Activated T-cell treated with anti-CD3 and anti-CD28 coated beads, Interleukin-2, amount 50 U/mL, for 72 hours (primary cell): ENCODE measurements at places on chromosomes 12 and 14. TPM values are rescaled to one million over a fixed set of nuclear protein-coding genes. Genes with fewer than 3 reads are reported as not detected.

The INSM2 gene
- total RNA-seq: 0.16 TPM

The ESR2 gene
- 0.23 TPM for total RNA-seq

DNA sequence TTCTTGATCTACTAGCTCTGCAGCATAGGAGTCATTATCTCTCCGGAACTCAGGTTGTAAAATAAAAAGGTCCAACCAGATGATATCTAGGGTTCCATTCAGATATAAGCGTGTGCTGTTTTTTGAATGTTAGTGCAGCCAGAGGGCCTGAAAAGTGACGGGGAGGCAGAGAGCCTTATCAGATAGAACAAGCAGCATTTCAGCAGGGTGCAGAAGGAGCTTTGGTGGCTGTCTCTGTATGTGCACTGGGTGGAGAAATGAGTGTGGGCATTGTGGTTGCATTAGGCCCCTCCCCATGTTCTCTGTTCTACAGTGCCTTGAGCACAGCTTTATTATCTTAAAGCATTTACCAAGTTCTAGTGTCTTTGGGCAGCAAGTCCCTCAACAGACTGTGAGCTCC is 275.1 kb downstream of the NRXN3 start:
- no peak for DNase-seq

GRCh38 chr12:55842681-55843429 is at the start of gene MMP19:
TSS of gene MMP19 (minus strand) at chr12:55842936. CDS start at chr12:55842830, 106 bp downstream.
- DNase-seq: no peak

- no peak for DNase-seq
Observed at GRCh38 chr14:94638339-94638738, 26.1 kb downstream of the SERPINA3 start.

The DIO2 gene
- 1.1 TPM for total RNA-seq

DNA sequence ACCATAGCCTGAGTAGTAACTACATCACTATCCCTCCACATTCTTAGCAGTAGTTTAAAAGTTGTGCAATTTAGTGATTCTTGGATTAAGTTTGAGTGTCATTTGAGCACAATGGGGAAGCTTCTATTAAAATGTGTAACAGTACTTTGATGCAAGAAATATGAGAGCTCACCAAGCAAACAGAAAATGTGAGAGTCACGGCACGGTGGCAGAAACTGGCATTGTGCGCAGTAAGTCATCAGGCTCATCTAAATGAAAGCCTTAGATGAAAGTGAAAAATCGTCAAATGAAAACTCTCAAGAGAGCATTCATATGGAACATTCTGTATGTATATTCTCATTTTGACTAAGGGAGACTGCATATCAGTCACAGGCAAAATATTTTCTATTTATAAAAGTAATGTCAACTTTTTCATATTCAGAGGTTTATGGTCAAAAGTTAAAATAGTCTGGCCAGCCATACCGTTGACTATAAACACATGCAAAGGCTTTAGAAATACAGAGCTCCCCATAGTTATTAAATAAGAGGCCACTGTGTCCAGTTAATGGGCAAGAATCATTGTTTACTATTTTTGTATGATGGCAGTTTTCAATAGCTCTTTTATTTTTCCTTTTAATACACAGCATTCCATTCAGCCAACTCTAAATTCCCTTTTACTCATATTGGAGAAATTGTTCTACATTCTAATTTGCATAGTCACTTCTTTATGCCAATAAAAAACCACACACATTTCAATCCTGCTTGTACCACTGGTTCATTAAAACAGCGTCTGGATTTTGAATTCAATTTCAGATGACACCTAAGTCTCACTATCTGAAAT is 167.9 kb downstream of the PRKD1 start:
- no peak for DNase-seq

DNA sequence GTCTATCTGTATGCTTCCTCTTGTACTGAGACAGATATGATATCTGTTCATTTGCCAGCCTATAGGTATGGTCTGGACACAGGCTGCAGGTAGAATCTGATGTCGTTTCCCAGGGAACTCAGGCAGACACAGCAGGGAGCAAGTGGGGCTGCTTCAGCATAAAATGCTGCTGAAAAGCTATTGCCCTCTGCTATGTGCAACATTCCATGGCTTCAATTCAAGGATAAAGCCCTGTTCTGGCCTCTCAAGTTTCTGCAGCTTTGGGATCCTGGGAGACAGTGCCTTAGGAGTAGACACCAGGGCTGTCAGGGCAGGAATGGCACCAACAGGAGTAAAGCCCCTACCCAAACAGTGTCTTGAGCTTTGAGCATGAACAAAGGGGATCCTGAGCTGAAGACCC is 173.5 kb downstream of the SLC41A2 start:
- DNase-seq: no peak

DNA sequence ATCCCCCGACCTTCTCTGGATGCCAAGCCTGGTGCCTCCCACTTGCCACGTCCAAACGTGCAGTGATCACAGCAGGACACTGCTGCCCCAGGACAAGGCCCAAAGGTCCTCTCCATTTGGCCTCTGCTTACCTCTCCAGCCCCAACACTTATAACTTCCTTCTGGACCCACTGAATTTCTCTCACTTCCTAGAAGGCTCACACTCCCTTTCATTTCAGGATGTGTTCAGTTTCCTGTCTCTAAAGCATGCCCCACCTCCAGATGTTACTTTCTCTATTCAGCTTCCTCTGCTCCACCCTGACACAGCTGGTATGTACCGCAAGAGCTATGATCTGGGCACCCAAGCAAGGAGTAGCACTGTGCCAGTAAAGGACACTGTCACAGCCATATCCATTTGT is 33.0 kb downstream of the CDKL1 start:
- DNase-seq: peak; percentile 50

The TNS2 gene
- total RNA-seq: 2.6 TPM

The E2F7 gene
- total RNA-seq: 5.7 TPM

The SMIM41 gene
- not detected for total RNA-seq

DNA sequence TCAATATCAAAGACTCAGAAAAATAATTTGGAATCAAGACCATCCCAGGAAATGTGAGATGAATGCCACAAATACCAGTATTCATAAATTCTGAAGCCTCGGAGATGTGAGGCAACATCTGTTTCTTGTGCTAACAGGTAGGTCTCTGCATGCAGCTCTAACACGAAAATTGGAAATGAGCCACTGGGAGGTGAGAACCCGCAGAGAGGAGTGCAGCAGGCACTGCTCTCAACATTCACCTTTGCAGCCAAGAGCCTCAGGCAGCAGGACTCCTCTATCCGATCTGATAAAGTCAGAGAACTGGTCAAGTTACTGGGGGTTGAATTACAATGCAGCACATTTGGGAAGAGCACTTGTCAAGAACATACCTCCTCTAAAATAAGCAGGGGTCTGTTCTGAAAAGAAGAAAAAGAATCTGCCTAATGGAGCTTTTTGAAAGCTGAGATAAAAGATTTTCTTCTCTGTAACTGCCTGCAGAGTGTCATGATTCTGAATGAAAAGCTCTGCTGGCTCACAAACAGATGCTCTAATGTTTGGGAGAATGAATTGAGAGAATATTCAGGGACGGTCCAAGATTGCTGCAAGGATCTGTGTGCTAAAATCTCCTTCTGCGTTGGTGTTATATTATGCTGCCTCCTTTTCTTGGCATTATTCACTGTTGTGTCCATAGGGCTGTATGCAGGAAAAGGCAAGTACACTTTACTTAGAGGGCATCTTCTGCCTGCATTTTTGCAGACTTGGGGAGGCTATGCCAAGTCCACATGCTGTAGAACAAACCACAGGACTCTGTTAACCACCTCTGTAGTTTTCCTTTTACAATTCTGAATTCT is 209.6 kb upstream of the KRR1 start:
- DNase-seq: no peak

DNA sequence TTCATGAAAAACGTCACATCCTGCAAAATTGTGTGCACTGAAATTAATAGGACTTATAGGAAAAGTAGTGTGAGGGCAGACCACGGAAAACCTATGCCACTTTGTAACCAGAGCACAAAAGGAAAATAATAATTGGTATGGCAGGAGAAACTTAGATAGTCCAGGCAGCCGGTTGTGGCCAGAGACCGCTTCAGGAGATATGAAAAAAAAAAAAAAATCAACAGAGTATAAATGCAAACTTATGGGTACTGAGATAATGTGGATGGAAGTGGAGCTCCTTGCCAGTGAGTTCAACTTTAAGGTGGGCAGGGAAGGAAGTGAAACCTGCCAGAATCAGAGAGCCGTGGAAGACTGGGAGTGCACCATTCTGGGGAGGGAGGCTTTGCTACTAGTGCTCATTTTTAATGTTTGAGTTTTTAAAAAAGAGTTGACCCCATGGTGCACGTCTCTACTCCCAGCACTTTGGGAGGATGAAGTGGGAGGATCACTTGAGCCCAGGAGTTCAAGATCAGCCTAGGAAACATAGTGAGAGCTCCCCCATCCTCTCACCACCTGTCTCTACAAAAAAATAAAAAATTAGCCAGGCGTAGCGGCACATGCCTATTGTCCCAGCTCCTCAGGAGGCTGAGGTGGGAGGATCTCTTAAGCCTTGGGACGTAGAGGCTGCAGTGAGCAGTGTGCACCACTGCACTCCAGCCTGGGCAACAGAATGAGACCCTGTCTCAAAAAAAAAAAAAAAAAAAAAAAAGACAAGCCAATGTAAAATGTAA is 34.3 kb upstream of the METAP2 start:
- DNase-seq: no peak

DNA sequence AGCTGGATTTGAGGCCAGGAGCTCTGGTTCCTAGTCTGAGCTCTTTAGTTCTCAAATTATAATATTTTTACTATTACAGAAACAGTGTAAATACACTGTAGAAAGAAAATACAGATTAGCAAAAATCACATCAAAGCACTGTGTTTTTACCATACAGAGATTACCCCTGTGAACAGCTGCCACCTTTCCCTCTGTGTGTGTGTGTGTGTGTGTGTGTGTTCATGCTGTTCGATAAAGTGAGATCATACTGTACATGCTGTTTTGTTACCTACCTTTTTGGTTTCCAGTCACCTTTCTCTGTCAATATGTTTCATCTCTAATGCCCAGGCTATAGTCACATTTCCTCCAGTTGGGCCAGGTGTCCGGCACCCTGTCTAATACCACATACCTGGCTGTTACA is 26.9 kb downstream of the MVK start:
- no peak for DNase-seq

DNA sequence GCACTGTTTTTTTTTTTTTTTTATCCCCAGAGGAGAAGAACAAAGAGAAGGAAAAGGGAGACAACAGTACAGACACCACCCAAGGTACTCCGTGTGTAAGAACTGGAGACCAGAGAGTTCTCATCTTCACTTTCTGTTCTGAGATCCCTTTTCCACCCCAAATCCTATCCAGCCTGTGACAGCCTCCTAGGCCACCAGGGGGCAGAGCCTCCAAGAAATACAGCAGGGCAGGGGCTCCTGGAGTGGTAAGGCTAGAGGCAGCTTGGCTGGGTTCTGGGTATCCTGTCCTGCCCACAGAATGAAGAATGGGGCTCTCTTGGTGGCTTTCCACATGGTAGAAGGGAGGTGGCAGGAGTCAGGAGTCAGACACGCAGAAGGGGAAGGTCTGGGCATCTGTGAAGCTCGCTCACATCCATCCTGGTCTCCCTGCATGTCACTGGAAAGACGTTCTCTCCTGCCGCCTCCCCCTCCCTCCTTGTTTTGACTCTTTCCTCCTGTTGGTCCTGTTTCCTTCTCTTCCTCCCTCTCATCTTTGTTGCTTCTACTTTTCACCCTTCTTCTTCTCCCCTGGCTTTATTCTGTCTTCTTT is 12.0 kb downstream of the CLSTN3 start:
- peak; percentile 59 for DNase-seq

DNA sequence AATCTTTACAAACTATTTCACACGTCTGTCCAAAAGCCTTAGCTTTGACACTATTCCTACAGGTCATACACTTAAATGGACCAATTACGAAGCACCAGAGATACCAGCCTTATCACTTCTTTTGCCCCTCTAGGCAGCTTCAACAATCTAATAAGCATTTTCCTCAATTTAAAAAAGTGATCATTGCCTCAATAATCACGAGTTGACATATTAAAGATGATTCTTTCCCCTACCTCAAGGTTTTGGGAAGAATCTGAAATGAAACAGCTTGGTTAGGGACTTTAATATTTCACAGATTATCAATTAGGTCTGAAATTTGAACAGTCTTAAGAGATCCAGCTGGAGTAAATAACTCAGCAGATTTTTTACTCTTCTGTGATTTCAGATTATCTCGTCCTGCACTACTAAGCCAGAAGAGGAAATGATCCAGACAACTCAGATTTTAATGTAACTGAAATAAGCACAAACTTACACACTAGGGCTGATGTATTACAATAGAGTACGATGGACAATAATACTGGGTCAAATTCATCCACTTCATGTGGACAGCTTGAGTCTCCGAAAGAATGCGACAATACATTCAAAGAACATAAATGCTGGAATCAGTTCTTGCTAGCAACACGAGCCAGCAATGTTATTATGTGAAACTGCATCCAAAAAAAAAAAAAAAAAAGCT is 15.9 kb downstream of the UBE2N start:
- no peak for DNase-seq

The TEAD4 gene
- 3.5 TPM for total RNA-seq

The RPL10L gene
- not detected for total RNA-seq

DNA sequence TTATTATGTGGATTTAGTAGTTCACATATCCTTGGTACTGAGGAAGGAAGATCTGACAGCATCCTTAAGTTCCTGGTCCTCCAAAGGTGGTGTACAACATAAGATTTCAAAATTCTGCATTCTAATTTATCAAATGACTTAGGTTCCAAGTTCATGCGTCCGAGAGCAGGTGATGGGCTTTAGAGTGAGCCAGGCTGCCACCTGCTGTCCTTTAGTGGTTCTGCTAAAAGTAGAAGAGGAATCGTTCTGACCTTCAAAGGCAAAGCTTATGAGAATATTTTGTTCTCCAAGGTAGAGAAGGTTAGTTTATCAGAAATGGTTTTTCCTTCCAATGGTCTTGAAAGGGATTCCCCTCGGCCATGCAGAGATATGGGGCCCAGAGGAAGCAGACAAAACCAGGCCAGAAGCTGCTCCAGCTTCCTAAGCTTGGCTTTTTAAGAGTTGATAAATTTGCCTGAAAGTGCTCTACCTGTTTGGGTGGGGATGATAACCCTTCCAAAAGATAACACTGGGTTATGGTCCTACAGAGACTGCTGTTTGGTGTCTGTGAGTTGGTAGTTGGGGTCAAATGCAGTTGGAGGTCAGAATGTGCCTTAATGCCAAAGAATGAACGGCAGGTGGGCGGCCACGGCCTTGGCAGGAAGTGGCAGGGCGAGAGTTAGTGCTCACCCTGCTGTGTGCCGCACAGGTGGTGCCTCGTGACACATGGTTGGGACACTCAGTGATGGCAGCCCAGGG is 29.1 kb upstream of the LRTM2 start:
- DNase-seq: peak; percentile 65

DNA sequence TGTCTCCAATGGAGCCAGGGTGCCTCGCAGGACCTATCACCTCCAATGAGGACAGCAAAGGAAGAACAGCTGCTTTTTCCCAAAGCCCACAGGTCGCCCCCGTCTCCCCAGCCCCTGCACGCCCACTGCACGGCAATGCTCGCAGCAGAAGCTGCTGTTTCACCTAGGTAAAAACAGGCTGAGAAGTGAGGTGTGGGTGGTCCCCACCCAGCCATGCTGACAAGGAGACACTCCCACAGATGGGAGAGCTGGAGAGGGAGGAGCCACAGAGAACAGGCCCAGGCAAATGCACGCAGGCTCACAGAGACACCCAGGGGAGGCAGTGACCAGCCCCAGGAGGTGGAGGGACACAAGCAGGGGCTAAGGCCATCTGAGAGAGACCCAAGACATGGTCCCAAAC is 10.4 kb downstream of the CFAP73 start:
- DNase-seq: no peak

GRCh38 chr12:129079719-129080118 is 226.4 kb downstream of the GLT1D1 start:
- DNase-seq: no peak

The PLEK2 gene
- total RNA-seq: 0.84 TPM

GRCh38 chr12:1605129-1606020 is 11.0 kb upstream of the FBXL14 start:
- peak; percentile 67 for DNase-seq
